ENCODE measurements at places on chromosomes 1 and 21. TPM values are rescaled to one million over a fixed set of nuclear protein-coding genes. Genes with fewer than 3 reads are reported as not detected.

DNA sequence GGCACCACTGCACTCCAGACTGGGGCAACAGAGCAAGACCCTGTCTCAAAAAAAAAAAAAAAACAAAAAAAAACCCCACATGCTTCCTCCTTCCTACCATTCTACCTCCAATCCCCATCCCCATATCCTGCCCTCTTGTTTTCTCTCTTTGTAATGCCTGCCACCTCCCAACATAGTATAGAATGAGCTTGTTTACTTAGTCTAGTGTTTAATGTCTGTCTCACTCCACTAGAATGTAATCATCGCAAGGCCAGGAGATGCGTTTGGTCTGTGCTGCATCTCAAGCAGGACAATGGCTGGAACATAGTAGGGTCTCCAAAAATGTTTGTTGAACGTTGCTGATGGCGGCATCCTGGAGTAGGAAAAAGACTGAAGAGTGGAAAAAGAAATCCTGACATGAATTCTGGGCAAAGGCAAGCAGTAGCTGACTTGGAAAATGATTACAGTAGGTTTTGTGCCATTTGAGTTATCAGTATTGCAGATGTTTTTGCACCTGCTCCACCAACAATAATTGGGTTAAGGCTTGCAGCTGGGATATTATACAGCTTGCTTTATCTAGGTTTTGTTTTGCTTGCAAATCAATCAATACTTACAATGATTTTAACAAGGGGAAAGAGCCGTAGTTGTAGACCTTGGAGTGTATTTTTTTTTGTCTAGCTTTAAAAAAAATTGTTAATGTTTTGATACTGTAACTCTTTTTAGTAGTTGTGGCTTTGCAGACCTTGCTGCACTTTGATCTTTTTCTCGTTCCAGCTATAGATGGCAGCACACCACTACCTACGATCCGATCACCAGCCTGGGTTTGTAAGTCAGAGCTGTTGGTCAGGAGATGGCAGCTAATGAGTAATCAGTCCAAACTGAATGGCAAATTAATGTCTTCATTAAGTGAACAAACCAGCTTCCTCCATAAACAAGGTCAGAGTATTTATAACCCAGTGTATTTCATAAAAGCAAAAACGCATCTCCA, 62.4 kb downstream of the BACH1 start:
- no peak overlapping the region for H3K4me3 ChIP-seq
- H3K4me1 ChIP-seq, result no peaks in the 10 kb centered on the region
- no peaks in the 10 kb centered on the region for H3K36me3 ChIP-seq
- no peaks in the 10 kb centered on the region for H3K27me3 ChIP-seq
- no peak for DNase-seq

- 0 out of 2 replicates have a peak, but pooled peaks cover 2% of the 10 kb centered on the region for H3K27me3 ChIP-seq
- no peaks in the 10 kb centered on the region for H3K4me1 ChIP-seq
- no peak overlapping the region for H3K4me3 ChIP-seq
- H3K27ac ChIP-seq, result no peak overlapping the region
Measured at GRCh38 chr21:45050797-45051489, 23.4 kb upstream of the ADARB1 start.

- DNase-seq, result no peak
- no peak overlapping the region for H3K4me3 ChIP-seq
- H3K36me3 ChIP-seq, result no peaks in the 10 kb centered on the region
- no peak overlapping the region for H3K27ac ChIP-seq
- no peaks in the 10 kb centered on the region for H3K4me1 ChIP-seq
- H3K27me3 ChIP-seq, result no peaks in the 10 kb centered on the region
Measured at GRCh38 chr1:179313004-179313403, 19.4 kb downstream of the SOAT1 start.

GRCh38 chr1:156001662-156002171, 19.0 kb downstream of the SSR2 start:
- no peaks in the 10 kb centered on the region for H3K36me3 ChIP-seq
- no peaks in the 10 kb centered on the region for H3K27me3 ChIP-seq
- no peak overlapping the region for H3K4me3 ChIP-seq
- H3K27ac ChIP-seq, result no peak overlapping the region
- DNase-seq, result no peak
- H3K4me1 ChIP-seq, result peaks cover 7% of the 10 kb centered on the region

- H3K27ac ChIP-seq, result no peak overlapping the region
- DNase-seq, result no peak
- H3K27me3 ChIP-seq, result no peaks in the 10 kb centered on the region
- H3K4me3 ChIP-seq, result no peak overlapping the region
Measured at GRCh38 chr1:85603086-85603880, 22.7 kb downstream of the CCN1 start.

- H3K27me3 ChIP-seq, result peaks cover 4% of the 10 kb centered on the region
- DNase-seq, result no peak
- no peak within 1 kb of the TSS for H3K27ac ChIP-seq
- no peaks in the 10 kb centered on the region for H3K4me1 ChIP-seq
- H3K36me3 ChIP-seq, result no peaks in the 10 kb centered on the region
Measured at GRCh38 chr1:3021233-3021671, at the start of gene ACTRT2. Gene ACTRT2, plus strand, starts transcription at chr1:3021467. Its CDS starts 220 bp downstream, at chr1:3021687.

GRCh38 chr1:227453631-227454355, 109.6 kb upstream of the ZNF678 start:
- H3K27ac ChIP-seq, result no peak overlapping the region
- no peaks in the 10 kb centered on the region for H3K4me1 ChIP-seq

DNA sequence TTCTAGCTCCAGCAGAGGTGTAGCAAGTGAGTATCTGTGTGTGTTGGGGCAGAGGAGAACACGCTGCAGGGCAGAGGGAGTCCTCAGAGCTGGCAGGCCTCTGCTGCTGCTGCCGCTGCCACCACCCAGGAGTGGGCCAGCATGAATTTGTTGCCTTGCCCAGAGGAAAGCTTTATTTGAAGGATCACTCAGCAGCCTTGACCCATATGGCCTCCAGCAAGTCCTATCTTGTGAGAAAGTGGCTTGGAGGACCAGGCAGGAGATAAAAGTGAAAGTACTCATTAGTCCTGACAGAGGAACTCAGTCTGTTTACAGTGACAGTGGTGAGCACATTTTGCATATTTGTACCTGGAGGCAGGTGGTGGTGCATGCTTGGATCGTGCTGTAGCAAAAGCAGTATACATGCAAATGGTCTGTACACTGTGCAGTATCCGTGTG, 3.1 kb downstream of the TRAF5 start:
- no peaks in the 10 kb centered on the region for H3K36me3 ChIP-seq
- DNase-seq, result no peak

DNA sequence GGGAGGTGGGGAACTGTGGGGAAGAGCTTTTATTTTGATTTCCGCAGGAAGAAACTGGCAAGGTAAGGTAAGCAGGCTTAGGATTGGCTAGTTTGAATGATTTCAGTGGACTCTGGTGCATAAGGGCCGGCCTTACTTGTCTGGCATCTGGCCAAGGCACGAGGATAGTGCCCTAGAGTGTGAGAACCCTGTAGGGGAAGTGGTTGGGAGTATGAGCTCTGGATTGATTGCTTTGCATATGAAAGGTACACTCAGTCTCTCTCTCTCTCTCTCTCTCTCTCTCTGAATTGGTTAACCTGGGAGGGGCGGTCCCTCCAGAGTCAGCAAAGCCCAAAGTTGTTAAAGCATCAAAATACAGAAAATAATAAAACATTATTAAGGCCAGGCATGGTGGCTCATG, 463.0 kb downstream of the SIPA1L2 start:
- H3K36me3 ChIP-seq, result no peaks in the 10 kb centered on the region
- DNase-seq, result no peak
- H3K27me3 ChIP-seq, result no peaks in the 10 kb centered on the region
- H3K4me1 ChIP-seq, result no peaks in the 10 kb centered on the region
- H3K27ac ChIP-seq, result no peak overlapping the region

DNA sequence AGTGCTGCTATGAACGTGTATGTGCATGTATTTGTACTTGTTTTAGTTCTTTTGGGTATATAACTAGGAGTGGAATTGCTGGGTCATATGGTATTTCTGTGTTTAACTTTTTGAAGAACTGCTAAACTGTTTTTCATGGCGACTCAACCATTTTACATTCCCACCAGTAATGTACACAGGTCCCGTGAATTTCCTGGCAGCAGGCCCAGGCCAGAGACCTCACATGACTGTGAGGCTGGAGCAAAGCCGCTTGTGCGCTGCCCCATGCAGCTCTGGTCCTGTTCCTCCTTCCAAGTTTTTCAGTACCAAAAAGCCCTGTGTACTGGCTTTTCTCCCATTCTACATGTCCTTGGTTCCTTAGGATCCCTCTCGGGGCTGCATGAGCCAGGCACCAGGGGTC, 29.6 kb downstream of the ACOT11 start:
- H3K27me3 ChIP-seq, result no peaks in the 10 kb centered on the region
- no peak overlapping the region for H3K4me3 ChIP-seq
- no peaks in the 10 kb centered on the region for H3K36me3 ChIP-seq
- H3K27ac ChIP-seq, result no peak overlapping the region

Gene LEFTY1
- total RNA-seq, result 0.64 TPM

Gene NHLH1
- total RNA-seq, result 0.12 TPM

DNA sequence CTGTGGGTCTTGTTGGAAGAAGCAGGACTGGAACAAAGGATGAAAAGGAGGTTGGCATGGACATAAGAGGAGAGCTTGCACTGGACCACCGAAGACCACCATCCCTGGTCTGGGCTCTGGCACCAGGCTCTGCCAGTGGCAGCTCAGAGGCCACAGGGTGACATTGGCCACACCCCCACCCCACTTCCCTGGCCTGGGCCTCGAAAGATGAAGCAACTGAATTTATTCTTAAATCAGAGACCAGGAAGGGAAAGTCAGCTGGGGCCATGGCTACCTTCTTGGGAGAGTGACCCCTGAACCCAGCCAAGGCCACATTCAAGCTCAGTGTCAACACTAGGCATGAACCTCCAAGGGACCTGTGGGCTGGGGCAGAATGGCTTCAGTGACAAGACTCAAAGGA, 4.0 kb downstream of the KLHDC7A start:
- peaks cover 17% of the 10 kb centered on the region for H3K4me1 ChIP-seq
- H3K27me3 ChIP-seq, result no peaks in the 10 kb centered on the region
- H3K36me3 ChIP-seq, result no peaks in the 10 kb centered on the region

DNA sequence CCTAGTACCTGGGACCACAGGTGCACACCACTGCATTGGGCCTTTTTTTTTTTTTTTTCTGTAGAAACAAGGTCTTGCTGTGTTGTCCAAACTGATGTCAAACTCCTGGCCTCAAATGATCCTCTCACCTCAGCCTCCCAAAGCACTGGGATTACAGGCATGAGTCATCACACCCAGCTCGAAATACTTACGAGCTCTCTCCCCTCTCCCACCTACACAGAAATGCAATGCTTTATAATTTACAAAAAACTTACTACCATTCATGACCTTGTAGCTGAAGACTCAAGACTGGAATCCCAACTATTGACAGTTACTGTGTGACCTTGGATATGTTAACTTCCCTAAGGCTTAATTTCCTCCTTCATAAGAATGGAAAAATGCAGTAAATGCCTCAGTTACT, 18.7 kb downstream of the FOXJ3 start:
- peaks cover 2% of the 10 kb centered on the region for H3K4me1 ChIP-seq
- no peak for DNase-seq
- no peaks in the 10 kb centered on the region for H3K36me3 ChIP-seq
- H3K27ac ChIP-seq, result no peak overlapping the region

Gene OR2T35
- not detected for total RNA-seq
